Activated CD4-positive, alpha-beta T cell treated with anti-CD3 and anti-CD28 coated beads, Interleukin-2, amount 10 ng/mL, durations not matched to agents 7 days and 5 days (primary cell): ENCODE measurements at places on chromosomes 11 and 22. TPM values are rescaled to one million over a fixed set of nuclear protein-coding genes. Genes with fewer than 3 reads are reported as not detected.
A peak's percentile ranks its signal among the peaks of the same experiment; 100 is the strongest.

GRCh38 chr11:57668434-57668782, 494 bp downstream of the ZDHHC5 start:
- peak overlapping the region; percentile 98 for H3K27ac ChIP-seq
- peaks cover 52% of the 10 kb centered on the region for H3K4me1 ChIP-seq
- H3K4me3 ChIP-seq: peak overlapping the region; percentile 99
- DNase-seq: peak; percentile 45
- peaks cover 31% of the 10 kb centered on the region for H3K36me3 ChIP-seq
- H3K27me3 ChIP-seq: no peaks in the 10 kb centered on the region

- no peak for DNase-seq
- H3K27ac ChIP-seq: no peak overlapping the region
- no peaks in the 10 kb centered on the region for H3K36me3 ChIP-seq
- H3K4me3 ChIP-seq: no peak overlapping the region
- no peaks in the 10 kb centered on the region for H3K4me1 ChIP-seq
- peaks cover 3% of the 10 kb centered on the region for H3K27me3 ChIP-seq
These were observed 483.0 kb downstream of the BRD1 start for GRCh38 chr22:49344656-49345055.

The NLRP14 gene
- total RNA-seq: 0.05 TPM

The SMIM38 gene
- 0.12 TPM for total RNA-seq

The CARD10 gene
- not detected for total RNA-seq
